ENCODE measurements at places on chromosomes 2 and 18.

GRCh38 chr18:4658804-4659203 is 203.7 kb upstream of the DLGAP1 start:
- DNase-seq = no peak

- no peak for DNase-seq
Measured at GRCh38 chr2:222903234-222904220, 42.7 kb downstream of the ACSL3 start.

- no peak for DNase-seq
Measured at GRCh38 chr2:84373391-84373790, 85.7 kb downstream of the SUCLG1 start.

- DNase-seq = no peak
Measured at GRCh38 chr2:41706286-41706685, 341.5 kb upstream of the PKDCC start.

DNA sequence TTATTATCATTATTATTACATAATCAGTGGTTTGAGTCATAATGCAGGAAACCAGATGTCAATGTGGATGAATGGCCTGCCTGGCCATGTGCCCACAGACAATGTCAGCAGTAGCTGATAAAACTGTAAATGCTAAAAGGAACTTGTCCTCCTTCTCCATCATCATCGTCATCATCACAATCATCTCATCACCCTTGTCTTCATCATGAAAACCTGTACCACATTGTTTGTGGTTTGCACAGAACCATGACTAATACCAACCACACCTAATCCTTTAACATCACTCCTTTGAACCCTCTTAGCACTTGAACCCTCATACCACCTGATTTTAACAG is 96.0 kb downstream of the HNMT start:
- DNase-seq = no peak

DNA sequence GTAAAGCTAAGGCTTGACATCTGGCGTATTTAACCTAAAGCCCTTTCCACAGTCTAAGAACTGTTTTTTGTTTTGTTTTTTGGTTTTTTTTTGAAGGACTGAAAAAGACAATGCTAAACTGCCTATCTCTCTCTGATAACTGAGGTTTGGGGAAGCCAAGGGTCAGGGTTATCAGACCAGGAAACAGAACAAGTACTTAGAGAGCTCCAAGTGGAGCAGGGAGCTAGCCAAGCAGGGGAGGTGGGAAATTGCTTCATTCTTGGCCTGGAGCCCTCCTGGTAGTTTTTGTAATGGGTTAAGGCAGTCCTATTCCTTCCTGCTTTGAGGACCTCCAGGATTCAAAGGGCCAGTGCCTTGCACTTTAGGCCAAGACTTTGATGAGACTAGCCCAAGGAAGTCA is 154.3 kb upstream of the LTBP1 start:
- no peak for DNase-seq

DNA sequence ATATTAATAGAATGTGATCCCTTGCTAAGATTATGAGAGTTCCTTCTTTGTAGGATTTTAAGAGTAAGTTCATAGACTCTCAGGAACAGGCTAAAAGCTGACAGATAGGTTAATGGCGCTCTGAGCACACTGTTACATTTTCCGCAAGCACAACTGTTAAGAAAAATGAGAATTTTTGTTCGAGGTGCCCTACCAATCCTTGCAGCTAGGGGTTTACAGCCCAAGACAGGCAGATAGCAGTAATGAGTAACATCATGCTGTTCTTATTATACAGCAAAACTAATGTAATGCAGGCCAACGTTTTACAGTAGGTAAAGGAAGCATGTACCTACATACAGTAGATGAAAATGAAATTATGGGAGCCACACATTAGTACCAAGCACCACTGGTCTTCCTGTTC is 11.2 kb upstream of the BOD1L2 start:
- no peak for DNase-seq

DNA sequence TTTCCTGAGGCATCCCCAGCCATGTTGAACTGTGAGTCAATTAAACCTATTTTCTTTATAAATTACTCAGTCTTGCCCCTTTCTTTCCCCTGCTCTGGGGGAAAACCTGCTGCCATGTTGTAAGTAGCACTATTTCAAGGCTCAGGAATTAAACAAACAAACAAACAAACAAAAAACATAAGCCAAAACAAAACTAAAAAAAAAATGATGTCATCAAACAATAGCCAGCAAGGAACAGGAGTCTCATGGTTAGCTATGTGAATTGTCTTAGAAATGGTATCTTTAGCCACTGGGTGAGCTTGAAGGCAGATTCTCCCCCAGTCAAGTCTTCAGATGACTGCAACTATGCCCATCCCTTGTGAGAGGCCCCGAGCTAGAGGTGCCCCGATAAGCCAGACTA is 823.4 kb upstream of the ZEB2 start:
- DNase-seq = no peak

- DNase-seq = no peak
Measured at GRCh38 chr18:23359421-23359820, 93.7 kb upstream of the RIOK3 start.

All from right forelimb (tissue), 1 donor.